ENCODE measurements at places on chromosomes 12 and 14. TPM values are rescaled to one million over a fixed set of nuclear protein-coding genes. Genes with fewer than 3 reads are reported as not detected.

Gene CLEC4E
- not detected for total RNA-seq

Gene PTPN21
- total RNA-seq: 4.7 TPM

Gene FKBP11
- total RNA-seq: 51.9 TPM

Gene BHLHE41
- total RNA-seq: 0.19 TPM

Gene SERPINA9
- not detected for total RNA-seq

Gene CD163
- not detected for total RNA-seq

Measured in hair follicular keratinocyte (primary cell).